AG09319 (cell line): ENCODE measurements at places on chromosomes 3 and 15.

- no peak for DNase-seq
These were observed 50.2 kb downstream of the CA12 start for GRCh38 chr15:63331456-63331855.

DNA sequence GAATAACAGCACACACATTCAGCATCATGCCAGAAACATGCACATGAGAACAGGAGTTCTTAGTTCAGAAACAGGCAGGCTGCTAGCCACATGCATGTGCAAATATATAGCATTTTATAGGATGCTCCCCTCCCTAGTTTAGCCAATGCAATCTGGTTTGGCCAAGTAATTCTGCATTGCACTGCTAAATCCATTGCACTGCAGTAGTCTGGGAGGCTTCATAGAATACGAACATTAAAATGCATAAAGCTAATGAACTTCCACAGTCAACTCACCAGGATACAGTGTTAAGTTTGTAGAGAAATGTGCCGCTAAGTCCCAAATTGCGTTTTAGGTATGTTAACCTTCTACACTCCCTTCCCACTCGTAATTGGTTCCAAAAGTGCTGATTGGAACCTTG is 41.8 kb downstream of the EHHADH start:
- no peak for DNase-seq

DNA sequence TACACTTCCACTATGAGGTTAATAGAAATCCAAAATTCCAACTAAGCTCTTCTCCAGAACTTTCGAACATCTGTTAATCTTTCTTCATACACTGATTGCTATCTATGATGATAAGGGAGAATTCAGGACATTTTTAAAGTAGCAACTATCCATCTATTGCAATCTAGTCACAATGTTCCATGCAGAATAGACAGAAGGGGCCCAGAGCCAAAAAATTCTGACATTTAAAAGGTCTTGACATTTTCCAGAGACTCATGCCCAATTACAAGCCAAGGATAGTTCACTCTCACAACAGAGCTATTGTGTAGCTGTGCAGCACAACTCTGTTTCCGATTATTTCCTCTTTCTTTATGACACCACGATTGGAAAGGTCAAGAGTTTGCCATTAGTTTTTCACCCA is 999.7 kb upstream of the ALCAM start:
- no peak for DNase-seq

- DNase-seq, result no peak
These were observed 124.2 kb downstream of the ASB7 start for GRCh38 chr15:100726421-100727190.

DNA sequence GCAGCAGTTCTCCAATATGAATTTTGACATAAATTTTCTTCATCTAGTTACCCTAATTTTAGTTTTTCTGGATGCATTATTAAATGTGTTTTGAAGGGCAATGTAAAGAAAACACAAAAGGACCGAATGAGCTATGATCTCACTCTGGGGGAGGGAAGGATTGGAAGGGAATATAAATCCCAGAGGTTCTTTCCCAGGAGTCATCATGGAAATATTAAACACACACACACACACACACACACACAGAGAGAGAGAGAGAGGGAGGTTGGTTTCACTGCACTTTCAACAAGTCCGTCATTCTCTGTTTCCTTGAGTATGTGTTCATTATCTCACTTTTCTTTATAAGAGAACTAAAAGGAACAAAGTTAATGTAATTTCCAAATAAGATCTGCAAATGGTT is 70.7 kb upstream of the DCBLD2 start:
- DNase-seq, result peak; percentile 62

GRCh38 chr3:127677541-127678314 is 5.0 kb downstream of the ABTB1 start:
- no peak for DNase-seq
